Calu3 (cell line): ENCODE measurements at places on chromosomes 16 and 17. TPM values are rescaled to one million over a fixed set of nuclear protein-coding genes. Genes with fewer than 3 reads are reported as not detected.
A peak's percentile ranks its signal among the peaks of the same experiment; 100 is the strongest.

DNA sequence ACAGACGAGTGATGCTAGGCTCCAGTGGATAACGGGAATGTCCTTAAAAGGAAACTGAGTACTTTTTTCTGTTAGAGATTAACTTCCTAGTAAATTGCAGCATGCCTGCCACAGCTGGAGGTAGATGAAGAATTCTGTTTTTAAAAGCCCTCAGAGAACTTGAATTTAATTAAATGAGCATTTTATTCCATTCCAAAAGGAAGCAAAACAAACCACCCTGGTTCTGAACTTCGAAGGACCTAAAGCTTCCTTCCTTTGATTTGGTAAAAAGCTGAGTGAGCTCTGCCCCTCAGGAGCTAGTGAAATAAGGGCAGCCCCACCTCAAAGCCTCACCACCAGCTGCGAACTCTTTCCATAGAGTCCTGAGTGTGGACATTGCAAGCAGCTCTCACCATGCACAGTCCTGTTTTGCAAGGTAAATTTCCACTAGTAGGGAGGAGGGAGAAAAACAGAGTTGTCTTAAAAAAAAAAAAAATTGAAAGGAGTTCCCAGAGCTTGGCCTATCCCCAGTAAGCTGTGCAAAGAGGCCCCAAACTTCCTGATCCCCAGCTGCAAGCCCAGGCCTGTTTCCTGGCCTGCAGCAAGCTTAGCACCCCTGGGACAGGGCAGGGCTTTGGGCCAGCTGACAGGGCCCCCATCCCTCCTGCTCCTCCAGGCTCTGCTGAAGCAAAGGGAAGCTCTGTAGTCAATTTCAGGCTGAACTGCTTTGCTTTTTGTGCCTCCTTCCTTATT, 11.2 kb downstream of the CHD9NB start:
- peaks cover 10% of the 10 kb centered on the region for H3K36me3 ChIP-seq
- peak; percentile 21 for DNase-seq
- no peak overlapping the region for H3K27ac ChIP-seq
- H3K4me3 ChIP-seq = no peak overlapping the region

Gene OR4D1
- total RNA-seq = not detected in 2 replicates

Gene CACNB1
- total RNA-seq = 44.1 and 52.1 TPM in 2 replicates

DNA sequence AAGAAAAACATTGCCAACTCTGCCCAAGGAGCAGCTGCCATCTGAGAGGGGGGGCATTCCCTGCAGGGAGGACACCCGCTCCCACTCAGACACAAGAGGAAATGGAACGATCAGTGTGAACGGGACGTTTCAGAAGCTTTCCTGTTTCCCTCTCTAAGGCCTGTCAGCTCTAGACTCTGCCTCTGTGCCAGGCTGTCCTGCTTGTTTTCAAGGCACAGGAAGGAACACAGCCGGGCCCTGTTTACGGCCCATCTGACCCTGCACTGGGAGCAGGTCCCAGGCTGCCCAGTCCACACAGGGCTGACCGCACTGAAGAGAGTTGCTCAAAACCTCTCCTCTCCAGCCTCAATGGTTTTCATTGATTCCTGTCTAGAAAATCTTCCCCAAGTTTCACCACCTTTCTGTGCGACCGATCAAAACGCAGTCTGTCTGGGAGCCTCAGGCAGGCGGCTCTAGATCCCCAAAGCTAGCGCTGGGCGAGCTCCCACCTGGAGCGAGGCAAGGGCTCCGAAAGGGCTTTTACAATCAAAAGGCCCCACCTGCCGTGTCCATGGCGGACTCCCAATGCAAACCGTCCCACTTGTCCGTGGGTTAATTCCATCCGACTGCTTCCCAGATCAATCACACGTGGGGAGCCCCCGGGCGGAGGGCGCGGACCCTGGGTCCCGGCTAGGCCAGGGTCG, 1.5 kb downstream of the PIEZO1 start:
- H3K27ac ChIP-seq = peak overlapping the region; percentile 35
- H3K4me1 ChIP-seq = peaks cover 44% of the 10 kb centered on the region
- peaks cover 40% of the 10 kb centered on the region for H3K36me3 ChIP-seq
- no peak for DNase-seq
- no peaks in the 10 kb centered on the region for H3K27me3 ChIP-seq
- H3K4me3 ChIP-seq = peak overlapping the region; percentile 75

DNA sequence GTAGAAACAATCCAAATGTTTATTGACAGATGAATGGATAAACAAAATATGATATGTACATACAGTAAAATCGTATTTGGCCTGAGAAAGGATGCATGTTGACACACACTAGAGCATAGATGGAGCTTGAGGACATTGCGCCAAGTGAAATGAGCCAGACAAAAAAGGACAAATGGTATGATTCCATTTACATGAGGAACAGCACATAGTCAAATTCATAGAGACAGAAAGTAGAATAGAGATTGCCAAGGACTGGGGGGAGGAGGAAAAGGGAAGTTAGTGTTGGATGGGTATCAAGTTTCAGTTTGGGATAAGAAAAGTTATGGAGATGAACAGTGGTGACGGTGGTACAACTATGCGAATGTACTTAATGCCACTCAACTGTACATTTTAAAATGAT, 47.9 kb downstream of the COPRS start:
- H3K4me3 ChIP-seq = no peak overlapping the region
- no peaks in the 10 kb centered on the region for H3K4me1 ChIP-seq
- no peaks in the 10 kb centered on the region for H3K36me3 ChIP-seq
- H3K27ac ChIP-seq = no peak overlapping the region
- H3K27me3 ChIP-seq = no peaks in the 10 kb centered on the region
- no peak for DNase-seq
